ENCODE measurements at places on chromosomes 1 and 21.

- DNase-seq: no peak
Observed at GRCh38 chr1:160827418-160827817, 31.4 kb downstream of the LY9 start.

- DNase-seq: no peak
Observed at GRCh38 chr1:60895252-60895651, 187.1 kb upstream of the NFIA start.

GRCh38 chr21:45002381-45003204 lies 62.8 kb downstream of the SLX9 start:
- DNase-seq: no peak

DNA sequence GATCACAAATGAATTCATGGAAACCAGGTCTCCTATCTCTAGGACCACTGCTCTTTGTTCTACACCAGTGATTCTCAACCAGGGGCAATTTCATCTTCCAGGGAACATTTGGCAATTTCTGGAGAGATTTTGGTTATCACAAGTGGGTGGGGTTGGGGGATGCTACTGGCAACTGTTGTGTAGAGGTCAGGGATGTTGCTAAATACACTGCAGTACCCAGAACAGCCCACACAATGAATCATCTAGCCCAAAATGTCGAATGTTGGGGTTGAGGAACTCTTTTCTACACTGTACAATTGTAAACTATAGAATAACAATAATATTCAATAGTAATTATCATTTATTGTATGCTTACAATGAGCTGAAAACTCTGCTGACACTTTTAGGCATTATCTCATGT lies 55.7 kb upstream of the UBE2U start:
- no peak for DNase-seq

DNA sequence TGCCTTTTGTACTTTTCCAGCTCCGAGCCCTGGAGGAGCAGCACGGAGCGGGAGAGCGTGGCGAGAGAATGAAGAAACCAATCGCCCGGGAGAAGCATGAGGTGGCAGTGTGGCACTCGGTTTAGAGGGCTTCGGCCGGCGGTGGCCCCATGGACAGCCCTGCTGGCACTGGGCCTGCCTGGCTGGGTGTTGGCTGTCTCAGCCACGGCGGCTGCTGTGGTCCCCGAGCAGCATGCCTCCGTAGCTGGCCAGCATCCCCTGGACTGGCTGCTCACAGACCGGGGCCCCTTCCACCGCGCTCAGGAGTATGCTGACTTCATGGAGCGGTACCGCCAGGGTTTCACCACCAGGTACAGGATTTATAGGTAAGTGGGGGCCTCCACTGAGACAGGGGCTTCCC lies 59.0 kb downstream of the BRINP2 start:
- DNase-seq: no peak

- no peak for DNase-seq
Observed at GRCh38 chr1:46587069-46587468, 17.0 kb downstream of the MKNK1 start.

DNA sequence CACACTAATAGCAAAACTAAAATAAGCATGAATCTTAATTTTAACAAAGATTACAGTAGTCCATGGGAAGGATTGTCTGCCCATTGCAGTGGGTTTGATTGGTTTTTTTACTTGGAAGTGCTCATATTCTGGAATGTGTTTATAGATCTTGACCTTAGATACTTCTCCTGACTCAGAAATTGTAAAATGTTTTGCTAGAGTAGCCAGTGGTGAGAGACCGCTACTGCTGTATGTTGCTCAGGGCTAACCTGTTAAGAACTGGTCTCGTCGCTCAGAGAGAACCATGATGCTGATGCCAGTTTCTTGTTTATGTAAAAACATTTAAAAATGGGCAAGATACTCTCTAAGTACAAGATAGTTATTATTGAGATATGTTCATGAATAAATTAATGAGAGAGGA lies 99.9 kb downstream of the ROR1 start:
- no peak for DNase-seq

DNA sequence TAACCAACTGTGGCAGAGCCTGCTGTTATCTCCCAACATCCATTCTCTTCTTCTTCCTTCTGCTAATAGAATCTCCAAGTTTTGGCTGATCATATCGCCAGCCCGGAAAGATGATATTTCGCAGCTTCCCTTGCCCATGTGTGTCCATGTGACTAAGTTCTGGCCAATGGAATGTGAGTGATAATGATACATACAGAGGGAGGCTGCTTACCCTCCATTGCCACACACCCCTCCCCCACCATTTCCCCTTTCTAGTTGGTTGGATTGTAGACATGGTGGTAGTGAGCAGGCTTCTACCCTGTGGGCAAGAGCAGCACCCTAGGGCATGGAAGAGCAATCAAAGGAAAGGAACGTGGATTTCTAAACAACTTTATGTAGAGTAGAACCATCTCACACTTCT lies 48.8 kb downstream of the SLC9C2 start:
- no peak for DNase-seq

DNA sequence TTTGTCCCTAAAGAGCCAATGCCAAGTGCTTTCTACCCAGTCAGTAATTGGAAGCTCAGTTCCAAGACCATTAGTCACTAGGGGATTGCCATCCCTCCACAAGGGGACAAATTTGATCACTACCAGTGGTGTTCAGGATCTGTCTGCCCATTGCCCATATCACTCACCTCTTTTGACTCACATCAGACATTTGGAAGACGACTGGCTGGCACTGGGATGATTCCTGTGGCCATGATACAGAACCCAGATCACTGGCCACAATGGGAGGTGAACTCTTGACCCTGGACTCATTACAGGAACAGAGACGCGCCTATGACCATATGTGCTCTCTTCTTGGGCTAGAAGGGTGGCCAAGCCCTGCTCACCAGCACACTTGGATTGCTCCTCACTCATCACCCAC lies 71.0 kb downstream of the COLGALT2 start:
- DNase-seq: no peak

DNA sequence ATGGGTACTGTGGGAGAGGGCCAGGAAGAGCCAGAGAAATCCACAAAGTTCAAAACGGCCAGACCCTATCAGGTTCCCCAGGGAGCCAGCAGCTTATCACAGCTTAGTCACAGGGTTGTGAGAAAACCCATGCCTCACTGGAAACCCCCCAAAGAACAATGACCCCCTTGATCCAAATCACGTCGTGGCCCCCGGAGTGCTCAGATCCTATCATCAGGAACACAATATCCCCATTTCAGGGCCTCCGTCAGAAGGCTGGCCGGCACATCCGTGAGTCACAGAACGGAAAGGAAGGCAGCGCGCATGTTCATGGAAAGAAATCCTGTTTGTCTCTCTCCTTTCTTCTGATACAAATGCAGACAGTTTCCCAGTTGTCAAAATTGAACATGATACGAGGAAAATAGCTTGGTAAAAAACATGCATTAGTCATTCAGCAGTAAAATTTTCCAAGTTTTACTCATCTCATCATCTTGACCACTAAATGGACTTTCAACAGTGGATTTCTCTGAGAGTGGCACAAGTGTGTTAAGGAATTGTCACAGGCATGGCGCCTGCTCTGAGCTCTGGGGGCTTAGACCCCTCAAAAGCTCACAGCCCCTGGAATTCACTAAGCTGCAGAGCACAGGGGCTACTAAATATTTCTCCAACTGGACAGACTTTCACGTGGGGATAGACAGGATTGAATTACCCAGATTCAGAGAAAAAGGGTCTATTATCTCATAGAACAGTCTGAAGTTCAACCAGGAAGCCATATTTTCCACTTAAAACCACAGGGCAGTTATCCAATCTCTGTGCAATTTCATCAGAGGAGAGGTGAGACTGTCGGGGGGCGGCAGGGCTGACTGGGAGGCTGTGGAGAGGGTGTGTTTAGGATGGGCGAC lies 124.8 kb downstream of the RIPK4 start:
- DNase-seq: no peak

- DNase-seq: peak; percentile 56
Observed at GRCh38 chr1:26993237-26994019, at the start of gene TRNP1. Gene TRNP1 (plus strand): TSS chr1:26993692. CDS start chr1:26993787, 95 bp downstream.

- no peak for DNase-seq
Observed at GRCh38 chr1:32142446-32143301, 34.8 kb downstream of the KPNA6 start.

- no peak for DNase-seq
Observed at GRCh38 chr1:61569303-61569621, 155.7 kb downstream of the TM2D1 start.

- DNase-seq: no peak
Observed at GRCh38 chr1:57132993-57133622, 167.3 kb upstream of the C8B start.

DNA sequence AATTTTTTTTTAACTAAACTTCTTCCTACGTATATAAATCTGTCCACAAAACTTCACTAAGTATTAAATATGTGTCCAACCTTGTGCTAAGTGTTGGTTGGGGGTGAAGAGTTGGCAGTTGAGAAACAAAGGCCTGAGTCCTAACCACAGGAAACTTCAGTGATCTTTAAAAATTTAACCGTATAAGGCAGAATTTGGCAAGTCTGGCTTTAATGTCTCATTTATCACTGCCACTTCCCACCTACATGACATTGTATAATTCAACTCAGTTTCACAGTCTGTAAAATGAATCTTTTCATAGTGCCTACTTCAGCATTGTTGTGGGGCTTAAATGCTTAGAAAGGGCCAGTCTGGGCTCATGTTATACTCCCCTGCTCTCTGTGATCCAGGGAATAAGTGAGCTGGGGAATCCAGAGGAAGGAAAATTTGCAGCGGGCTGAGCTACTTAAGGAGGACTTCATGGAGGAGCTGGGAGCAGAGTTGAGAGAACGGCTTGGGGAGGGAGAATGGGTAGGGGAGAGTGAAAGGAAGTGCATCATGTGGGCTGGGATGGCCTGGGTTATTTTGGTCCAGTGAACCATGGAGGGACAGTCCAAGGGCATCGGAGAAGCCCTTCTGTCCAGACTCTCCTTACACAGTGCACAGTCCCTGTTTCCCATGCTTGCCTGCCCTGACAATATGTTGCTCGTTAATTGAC lies 14.5 kb downstream of the IFNAR2 start:
- DNase-seq: no peak

DNA sequence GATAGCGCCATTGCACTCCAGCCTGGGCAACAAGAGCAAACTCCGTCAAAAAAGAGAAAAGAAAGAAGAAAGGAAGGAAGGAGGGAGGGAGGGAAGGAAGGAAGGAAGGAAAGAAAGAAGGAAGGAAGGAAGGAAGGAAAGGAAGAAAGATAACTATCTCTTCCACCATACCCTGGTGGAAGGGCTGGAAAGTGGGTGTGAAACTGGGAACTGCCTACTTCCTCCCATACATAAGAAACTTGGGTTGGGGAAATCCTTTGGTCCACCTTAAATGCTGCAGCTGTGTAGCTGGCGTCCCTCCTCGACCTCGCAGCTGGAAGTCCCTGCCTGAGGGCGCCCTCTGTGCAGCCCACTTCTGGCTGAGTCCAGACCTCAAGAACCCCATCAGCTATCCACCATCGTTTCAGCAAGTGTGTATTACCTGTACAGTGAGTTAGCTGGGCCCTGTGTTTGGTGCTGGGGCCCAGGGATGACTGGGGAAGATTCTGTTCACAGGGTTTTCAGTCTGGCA lies 4.6 kb upstream of the FAM167B start:
- DNase-seq: no peak

DNA sequence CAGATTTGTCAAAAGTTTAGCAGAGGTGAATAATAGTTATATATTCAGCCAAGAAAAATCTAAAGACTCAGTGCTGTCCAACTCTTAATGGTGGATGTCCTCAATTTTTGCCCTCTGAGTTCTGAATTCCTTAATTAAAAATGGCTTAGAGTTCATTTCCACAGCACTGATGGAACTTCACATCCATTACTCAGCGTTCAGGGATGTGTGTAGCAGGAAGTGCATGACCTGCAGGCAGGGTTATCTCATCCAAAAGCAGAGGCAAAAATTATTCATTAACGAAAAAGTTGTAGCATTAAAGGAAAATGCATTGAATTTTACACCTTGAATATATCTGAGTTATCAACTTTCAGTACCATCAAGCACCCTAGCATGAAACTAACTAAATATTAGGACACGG lies 96.7 kb downstream of the ZP4 start:
- DNase-seq: no peak

DNA sequence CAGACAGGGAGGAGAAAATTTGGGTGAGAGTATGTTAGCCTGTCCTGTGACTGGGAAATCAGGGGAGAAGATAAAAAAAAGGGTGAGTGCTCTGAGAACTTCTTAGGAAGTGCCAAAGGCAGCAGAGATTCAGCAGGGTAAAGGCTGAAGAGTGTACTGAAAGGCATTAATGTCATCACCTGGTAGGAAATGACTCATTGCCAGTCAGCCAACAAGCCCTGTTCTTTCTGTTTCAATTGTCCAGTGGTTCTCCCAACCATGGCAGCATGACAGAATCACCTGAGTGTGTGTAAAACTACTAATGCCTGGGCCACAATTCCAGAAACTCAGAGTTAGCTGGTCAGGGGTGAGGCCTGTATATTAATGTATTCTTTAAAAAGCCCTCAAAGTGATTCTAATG lies 83.5 kb downstream of the INTS7 start:
- no peak for DNase-seq

DNA sequence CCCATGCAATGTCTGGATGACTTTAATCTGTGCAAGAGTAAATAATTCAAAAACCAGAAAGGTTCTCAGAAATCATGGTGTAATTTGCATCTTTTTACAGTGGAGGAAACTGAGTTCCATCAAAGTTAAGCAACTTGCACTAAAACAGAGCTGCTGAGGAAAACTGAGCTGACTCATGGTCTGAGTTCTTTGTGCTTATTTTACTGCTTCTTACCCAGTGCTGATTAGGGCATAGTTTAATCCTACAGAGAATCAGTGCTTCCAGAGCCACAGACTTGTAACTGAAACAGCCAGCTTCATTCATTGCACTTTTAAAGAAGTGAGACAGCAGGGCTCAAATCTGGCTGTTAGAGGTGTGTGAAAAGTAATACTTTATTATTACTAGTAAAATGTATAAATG lies 10.9 kb upstream of the RWDD3 start:
- no peak for DNase-seq

DNA sequence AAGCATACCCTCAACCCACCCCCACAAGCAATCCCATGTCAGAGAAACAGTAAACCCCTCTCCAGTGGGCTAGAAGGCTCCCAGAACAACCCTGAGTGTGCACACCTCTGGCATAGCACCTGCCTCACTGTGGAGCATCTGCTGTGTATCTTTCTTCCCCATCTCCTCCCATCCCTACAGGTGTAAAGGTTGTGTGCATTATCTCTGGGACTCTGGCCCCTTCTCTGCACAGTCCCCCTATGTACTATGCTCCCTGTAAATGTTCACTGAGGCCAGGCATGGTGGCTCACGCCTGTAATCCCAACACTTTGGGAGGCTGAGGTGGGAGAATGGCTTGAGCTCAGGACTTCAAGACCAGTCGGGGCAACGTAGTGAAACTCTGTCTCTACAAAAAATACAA lies 700 bp upstream of the CACNA1S start:
- no peak for DNase-seq

DNA sequence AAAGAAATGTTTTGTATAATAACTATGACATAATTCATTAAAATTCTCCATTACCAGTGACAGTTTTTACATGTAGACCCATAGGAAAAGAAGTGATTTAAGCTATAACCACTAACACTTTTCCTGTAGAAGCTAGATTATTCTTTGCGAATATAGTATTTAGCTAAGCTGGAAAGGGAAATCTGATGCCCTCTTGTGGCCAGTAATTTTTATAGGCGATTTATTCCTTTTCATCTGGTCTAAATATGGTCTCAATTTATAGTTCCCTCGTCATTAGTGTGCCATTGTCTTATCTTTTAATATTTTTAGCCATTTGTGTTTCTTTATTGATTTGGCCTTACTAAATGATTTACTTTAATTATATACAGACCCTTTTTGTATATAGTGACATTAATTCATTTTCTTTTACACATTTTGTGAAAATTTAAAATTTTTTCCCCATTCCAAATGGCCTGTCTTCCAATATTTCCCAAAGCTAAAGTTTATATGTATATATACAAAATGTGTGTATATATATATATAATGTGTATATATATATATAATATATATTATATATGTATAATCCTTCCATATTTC lies 26.7 kb downstream of the BTG3 start:
- no peak for DNase-seq

All from activated T-cell treated with anti-CD3 and anti-CD28 coated beads for 4 hours (primary cell).